T-helper 2 cell treated with Interferon-gamma antibody and Interleukin-4, amounts not matched to agents 5 μg/mL and 100 μg/mL, for 36 hours (primary cell): ENCODE measurements at places on chromosomes 16 and 17.

GRCh38 chr16:66844009-66844341 lies 239 bp upstream of the CA7 start:
- peaks cover 17% of the 10 kb centered on the region for H3K4me1 ChIP-seq
- peak overlapping the region; percentile 72 for H3K4me3 ChIP-seq
- no peaks in the 10 kb centered on the region for H3K36me3 ChIP-seq
- peaks cover 40% of the 10 kb centered on the region for H3K27me3 ChIP-seq
- no peak overlapping the region for H3K27ac ChIP-seq

DNA sequence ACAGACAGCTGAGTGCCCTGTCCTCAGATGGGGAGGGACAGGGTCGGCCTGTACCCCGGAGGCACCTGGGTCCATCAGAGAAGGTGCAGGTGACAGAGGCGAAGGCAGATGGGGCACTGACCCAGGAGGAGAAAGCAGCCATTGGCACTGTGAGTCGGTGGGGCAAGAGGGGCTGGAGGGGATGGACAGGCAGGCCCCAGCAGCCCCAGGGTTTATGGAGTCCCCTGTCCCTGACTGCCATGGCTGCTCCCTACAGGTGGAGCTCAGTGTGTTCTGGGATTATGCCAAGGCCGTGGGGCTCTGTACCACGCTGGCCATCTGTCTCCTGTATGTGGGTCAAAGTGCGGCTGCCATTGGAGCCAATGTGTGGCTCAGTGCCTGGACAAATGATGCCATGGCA lies 32.1 kb downstream of the ANKRD40 start:
- no peak overlapping the region for H3K4me3 ChIP-seq
- H3K27ac ChIP-seq, result no peak overlapping the region
- H3K36me3 ChIP-seq, result no peaks in the 10 kb centered on the region
- no peaks in the 10 kb centered on the region for H3K4me1 ChIP-seq
- H3K27me3 ChIP-seq, result peaks cover 4% of the 10 kb centered on the region

- H3K36me3 ChIP-seq, result no peaks in the 10 kb centered on the region
- no peak overlapping the region for H3K4me3 ChIP-seq
- no peaks in the 10 kb centered on the region for H3K27me3 ChIP-seq
- H3K27ac ChIP-seq, result no peak overlapping the region
Measured at GRCh38 chr16:76818606-76819181, 372.3 kb upstream of the MON1B start.

GRCh38 chr17:58491510-58492045 lies 3.4 kb upstream of the HSF5 start:
- no peak overlapping the region for H3K4me3 ChIP-seq
- peaks cover 58% of the 10 kb centered on the region for H3K36me3 ChIP-seq
- H3K27me3 ChIP-seq, result no peaks in the 10 kb centered on the region

GRCh38 chr16:86926181-86927094 lies 348.1 kb downstream of the FOXL1 start:
- no peaks in the 10 kb centered on the region for H3K4me1 ChIP-seq
- no peaks in the 10 kb centered on the region for H3K36me3 ChIP-seq
- no peak overlapping the region for H3K27ac ChIP-seq

- peaks cover 12% of the 10 kb centered on the region for H3K4me1 ChIP-seq
- peaks cover 71% of the 10 kb centered on the region for H3K36me3 ChIP-seq
- peak; percentile 47 for DNase-seq
Measured at GRCh38 chr16:50313596-50314478, 47.5 kb downstream of the ADCY7 start.

DNA sequence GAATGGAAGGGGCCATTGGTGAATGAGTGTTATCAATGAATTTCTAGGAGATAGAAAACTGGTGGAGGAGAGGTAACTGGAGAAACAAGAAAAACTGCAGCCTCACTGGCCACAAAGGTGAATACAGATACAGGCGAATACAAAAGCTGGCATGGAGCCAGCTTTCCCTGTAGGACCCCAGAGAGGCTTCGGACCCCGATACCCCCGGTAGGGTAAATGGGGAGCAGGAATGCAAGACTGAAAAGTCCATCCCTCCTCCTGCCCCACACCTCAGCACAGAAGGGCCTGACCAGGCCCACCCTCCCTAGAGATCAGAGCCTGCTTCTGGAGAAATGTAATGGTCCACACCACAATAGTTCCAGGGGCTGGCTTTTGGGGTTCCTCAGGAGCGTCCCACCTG lies 4.9 kb upstream of the MYLK3 start:
- no peak overlapping the region for H3K4me3 ChIP-seq
- no peaks in the 10 kb centered on the region for H3K36me3 ChIP-seq
- no peak overlapping the region for H3K27ac ChIP-seq
- H3K27me3 ChIP-seq, result no peaks in the 10 kb centered on the region
